ENCODE measurements at places on chromosomes 6 and 20.

DNA sequence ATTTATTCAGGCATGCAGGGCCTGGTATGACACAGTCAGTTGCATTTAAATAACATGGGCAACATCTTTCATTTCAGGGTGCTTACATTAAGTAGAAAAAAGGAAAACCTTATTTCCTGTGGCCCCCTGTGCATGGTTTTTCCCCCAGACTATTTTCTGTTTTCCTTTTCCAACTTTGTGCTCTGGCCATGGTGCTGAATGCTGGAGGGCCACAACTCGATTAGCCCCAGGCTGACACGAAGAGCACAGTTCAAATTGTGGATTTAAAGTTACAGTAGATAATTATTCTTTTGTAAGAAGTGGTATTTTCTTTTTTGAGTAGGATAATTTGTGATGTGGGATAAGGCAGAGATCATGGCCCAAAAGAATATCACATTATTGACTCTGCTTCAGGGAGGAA is 332.0 kb downstream of the HAO1 start:
- DNase-seq, result no peak
- no peaks in the 10 kb centered on the region for H3K27me3 ChIP-seq
- no peaks in the 10 kb centered on the region for H3K4me1 ChIP-seq

DNA sequence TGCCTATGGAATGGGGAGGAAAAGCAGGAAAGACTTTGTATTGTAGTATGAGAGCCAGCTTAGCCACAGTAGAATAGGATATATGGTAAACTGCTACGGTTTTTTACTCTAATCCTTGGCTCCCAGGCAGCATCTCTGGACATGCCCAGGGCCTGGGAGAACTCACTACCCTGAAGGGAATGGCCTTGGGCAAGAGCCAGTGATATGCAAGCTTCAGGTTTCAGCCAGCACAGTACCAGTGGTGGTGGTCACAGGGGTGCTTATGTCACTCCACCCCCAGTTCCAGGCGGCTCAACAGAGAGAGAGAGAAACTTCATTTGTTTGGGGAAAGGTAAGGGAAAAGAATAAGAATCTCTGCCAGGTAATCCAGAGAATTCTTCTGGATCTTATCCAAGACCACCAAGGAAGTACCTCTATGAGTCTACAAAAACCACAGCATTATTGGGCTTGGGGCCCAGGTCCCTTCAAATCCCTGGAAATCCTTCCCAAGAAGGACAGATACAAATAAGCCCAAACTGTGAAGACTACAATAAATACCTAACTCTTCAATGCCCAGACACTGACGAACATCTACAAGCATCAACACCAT is 121.2 kb downstream of the THBS2 start:
- H3K4me1 ChIP-seq, result no peaks in the 10 kb centered on the region
- peaks cover 25% of the 10 kb centered on the region for H3K27me3 ChIP-seq
- H3K27ac ChIP-seq, result no peak overlapping the region
- no peaks in the 10 kb centered on the region for H3K36me3 ChIP-seq
- no peak for DNase-seq
- no peak overlapping the region for H3K4me3 ChIP-seq

DNA sequence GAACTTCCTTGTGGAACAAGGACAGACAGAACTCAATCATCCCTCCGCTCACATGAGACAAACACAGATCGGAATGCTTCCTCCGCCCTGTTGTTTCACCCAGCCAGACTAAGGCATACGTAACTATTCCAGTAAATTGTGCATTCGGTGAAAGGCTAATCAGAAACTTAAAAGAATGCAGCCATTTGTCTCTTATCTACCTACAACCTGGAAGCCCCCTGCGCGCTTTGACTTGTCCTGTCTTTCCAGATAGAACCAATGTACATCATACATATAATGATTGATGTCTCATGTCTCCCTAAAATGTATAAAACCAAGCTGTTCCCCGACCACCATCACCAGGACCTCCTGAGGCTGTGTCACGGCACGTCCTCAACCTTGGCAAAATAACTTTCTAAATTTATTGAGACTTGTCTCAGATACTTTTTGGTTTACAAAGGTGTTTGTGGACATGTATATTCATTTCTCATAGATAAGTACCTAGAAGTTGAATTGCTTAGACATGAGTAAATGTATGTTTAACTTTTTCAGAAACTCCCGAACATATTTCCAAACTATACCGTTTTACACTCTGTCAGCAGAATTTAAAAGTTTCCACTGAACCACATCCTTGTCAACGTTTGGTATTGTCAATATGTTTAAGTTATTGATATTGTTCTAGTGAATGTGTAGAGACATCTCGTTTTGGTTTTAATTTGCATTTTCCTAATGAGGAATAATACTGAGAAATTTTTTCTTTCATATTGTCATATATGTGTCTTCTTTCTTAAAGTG is 197.6 kb upstream of the THBS2 start:
- no peaks in the 10 kb centered on the region for H3K4me1 ChIP-seq
- H3K27ac ChIP-seq, result no peak overlapping the region
- H3K27me3 ChIP-seq, result peaks cover 36% of the 10 kb centered on the region
- H3K36me3 ChIP-seq, result no peaks in the 10 kb centered on the region
- no peak overlapping the region for H3K4me3 ChIP-seq

DNA sequence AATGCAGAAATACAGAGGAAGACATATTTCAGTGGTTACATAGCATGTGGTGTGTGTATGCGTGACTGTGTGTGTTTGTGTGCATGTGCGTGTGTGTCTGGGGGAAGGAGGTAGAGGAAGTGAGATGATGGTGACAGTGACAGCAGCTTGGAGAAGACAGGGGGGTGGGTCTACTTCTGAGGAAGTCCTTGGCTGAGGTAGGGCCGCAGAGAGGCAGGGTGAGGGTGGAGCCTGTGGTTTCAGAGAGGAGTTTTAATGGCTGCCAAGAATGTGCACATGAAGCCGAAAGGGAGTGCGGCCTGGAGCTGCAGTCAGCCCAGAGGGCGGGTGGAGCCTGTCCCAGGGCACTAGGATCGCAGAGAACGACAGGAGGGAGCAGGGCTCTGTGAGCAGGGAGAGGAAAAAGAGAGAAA is 22.7 kb upstream of the RNF24 start:
- DNase-seq, result peak; percentile 68
- no peaks in the 10 kb centered on the region for H3K27me3 ChIP-seq
- H3K27ac ChIP-seq, result peak overlapping the region; percentile 78
- H3K4me3 ChIP-seq, result peak overlapping the region; percentile 77
- peaks cover 3% of the 10 kb centered on the region for H3K36me3 ChIP-seq

GRCh38 chr6:127824061-127824460 is 76.8 kb downstream of the THEMIS start:
- no peak overlapping the region for H3K27ac ChIP-seq
- peaks cover 13% of the 10 kb centered on the region for H3K4me1 ChIP-seq
- peak overlapping the region; percentile 17 for H3K4me3 ChIP-seq
- no peak for DNase-seq
- no peaks in the 10 kb centered on the region for H3K27me3 ChIP-seq

- H3K36me3 ChIP-seq, result no peaks in the 10 kb centered on the region
- H3K4me1 ChIP-seq, result peaks cover 2% of the 10 kb centered on the region
- H3K4me3 ChIP-seq, result no peak overlapping the region
- DNase-seq, result no peak
- H3K27me3 ChIP-seq, result no peaks in the 10 kb centered on the region
Observed at GRCh38 chr6:159089443-159089842, 44.7 kb upstream of the TAGAP start.

DNA sequence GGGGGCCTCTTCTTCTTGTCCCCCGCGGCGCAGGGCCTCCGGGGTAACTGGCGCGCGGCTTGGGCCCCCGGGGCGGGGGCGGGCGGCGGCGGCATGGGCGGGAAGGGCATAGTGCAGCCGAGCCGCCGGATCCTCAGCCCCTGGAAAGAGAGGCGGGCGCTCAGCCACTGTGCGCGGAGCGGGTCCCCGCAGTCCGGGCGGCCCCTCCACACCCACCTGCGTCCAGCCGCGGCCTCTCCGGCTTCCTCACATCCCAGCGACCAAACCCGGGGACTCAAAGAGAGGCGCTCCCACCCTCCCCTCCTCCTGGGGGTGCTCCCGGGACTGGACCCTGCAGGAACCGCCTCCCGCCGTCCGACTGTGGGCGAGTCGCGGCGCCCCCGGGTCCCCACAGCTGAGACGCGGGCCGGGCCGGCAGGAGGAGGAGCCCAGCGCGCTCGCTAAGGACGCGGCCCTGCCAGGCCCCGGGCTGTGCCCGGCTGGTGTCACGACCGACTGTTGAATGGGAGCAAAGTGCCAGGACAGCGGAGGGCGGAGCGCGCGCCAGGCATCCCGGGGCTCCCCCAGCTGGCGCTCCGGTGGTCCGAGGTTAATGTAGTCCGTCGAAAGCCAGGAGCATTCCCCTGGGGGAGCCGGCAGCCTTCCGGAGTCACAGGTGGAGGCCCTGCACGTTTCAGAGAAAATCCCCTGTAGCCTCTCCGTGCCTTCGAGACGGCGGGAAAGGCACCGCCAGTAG is at the start of gene PRR18:
Gene PRR18, minus strand, starts transcription at position 360 of the 736 bp plus-strand sequence. Its CDS starts 250 bp downstream, at position 110.
- no peaks in the 10 kb centered on the region for H3K36me3 ChIP-seq
- peaks cover 61% of the 10 kb centered on the region for H3K27me3 ChIP-seq
- no peaks in the 10 kb centered on the region for H3K4me1 ChIP-seq
- DNase-seq, result no peak

DNA sequence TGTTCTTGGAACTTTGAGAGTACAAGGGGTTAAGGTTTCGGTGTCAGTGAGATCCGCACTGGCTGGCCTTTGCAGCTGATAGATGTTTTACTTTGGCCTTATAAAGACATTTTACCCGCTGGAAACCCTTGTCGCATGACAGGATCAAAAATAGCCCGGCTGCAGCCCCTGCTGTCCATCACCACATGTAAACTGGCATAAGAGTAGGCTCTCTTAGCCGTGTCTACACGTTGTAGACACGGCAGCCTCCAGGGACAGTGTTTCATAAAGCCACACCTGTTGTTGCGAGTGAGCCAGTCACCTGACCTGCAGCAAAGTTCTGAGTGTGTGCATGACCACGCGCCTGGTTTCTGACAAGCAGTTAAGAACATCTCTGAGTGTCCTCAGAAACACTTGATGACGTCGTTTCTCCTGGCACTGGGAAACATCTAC is 8.5 kb downstream of the RBM24 start:
- H3K27ac ChIP-seq, result no peak overlapping the region
- H3K36me3 ChIP-seq, result no peaks in the 10 kb centered on the region

- peaks cover 7% of the 10 kb centered on the region for H3K4me1 ChIP-seq
- DNase-seq, result no peak
- peak overlapping the region; percentile 88 for H3K4me3 ChIP-seq
- peaks cover 30% of the 10 kb centered on the region for H3K27me3 ChIP-seq
- H3K36me3 ChIP-seq, result no peaks in the 10 kb centered on the region
- H3K27ac ChIP-seq, result no peak overlapping the region
Observed at GRCh38 chr6:106359959-106360409, 533 bp upstream of the CRYBG1 start.

All from effector memory CD8-positive, alpha-beta T cell (primary cell).